ENCODE measurements at places on chromosomes 7 and 10.

- H3K36me3 ChIP-seq = no peaks in the 10 kb centered on the region
- H3K4me3 ChIP-seq = no peak overlapping the region
- H3K4me1 ChIP-seq = no peaks in the 10 kb centered on the region
- no peak for DNase-seq
Measured at GRCh38 chr10:85098835-85099521, 770.6 kb downstream of the CCSER2 start.

DNA sequence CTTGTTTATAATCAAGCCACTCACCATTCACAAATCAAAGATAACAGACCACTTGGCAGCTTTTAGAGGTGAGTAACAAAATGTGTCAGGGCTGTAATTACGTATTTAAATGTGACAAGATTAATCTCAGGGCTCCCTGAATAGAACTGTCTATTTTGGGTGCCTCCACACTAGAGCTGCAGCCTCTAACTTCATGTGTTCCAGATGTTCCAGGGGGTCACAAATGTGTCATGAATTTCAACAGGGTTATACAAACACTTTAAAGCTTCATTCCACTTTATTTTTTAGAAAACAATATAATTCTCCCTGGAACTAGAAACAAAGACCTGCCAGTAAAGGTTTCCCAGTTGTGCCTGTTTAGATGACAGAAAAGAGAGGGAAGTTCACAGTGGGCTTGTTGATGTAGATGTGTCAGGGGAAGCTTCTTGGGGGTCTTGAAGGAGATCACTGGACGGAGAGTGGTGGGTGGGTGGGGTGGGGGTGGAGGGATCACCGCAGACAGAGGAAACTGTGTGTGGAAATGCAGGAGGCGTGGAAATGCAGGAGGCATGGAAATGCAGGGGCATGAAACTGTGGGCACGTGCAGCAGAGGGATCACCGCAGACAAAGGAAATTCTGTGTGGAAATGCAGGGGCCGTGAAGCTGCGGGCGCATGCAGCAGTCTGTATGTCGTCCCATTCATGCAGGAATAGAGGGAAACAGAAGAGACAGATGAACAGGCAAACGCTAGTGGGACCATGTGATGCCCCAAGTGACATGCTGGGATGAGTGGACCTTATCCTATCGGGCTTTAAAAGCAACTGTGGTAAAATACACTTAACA, 42.0 kb upstream of the TRIL start:
- H3K27ac ChIP-seq = no peak overlapping the region
- no peak for DNase-seq
- H3K36me3 ChIP-seq = no peaks in the 10 kb centered on the region
- no peaks in the 10 kb centered on the region for H3K27me3 ChIP-seq
- no peak overlapping the region for H3K4me3 ChIP-seq

DNA sequence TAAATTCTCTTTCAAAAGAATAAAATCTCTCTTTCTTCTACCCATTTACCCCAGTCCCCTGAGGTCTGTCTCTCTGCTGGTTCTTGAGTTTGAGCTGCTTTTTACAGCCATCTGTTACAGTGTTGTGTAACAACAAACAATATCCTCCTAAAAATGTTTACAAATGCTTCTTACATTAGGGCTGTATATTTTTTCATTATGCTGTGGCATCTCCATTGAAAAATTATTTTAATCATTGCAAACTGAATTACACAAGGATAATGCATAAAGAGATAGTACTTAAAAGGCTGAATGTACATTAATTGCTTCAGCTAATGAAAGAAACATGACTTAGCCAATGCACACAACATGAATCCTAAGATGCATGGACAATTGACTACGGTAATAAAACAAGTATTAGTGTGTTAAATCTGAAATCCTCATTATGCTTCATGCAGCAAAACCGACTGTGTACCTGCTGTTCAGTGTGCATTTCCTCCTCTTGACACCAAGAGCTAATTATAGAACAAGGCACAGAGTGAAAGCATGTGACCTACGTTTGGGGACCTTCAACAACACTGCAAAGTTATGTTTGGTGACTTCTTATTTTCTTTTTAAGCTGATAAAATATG, 181.7 kb upstream of the RHOBTB1 start:
- H3K36me3 ChIP-seq = no peaks in the 10 kb centered on the region
- peak; percentile 52 for DNase-seq
- H3K4me1 ChIP-seq = peaks cover 26% of the 10 kb centered on the region
- H3K4me3 ChIP-seq = no peak overlapping the region

DNA sequence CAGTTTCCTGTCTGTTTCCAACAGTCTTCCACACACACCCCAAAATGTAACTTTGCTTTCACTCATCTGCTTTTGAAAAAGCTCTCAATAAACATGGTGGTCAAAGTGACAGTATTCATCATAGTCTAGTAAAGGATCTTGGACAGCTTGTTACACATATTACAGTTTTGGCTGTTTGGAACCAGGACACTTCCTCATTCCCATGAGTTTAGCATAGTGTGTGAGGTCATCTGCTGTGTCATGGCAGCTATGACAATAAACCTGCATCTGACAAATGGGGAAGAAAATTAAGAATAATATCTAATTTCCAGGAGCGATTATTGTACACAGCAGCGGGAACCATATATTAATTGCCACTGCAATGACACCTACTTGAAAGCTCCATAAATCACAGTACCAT, 184.3 kb upstream of the SLC26A5 start:
- peaks cover 4% of the 10 kb centered on the region for H3K27me3 ChIP-seq
- H3K27ac ChIP-seq = no peak overlapping the region
- no peak overlapping the region for H3K4me3 ChIP-seq
- H3K36me3 ChIP-seq = no peaks in the 10 kb centered on the region
- DNase-seq = peak; percentile 27

DNA sequence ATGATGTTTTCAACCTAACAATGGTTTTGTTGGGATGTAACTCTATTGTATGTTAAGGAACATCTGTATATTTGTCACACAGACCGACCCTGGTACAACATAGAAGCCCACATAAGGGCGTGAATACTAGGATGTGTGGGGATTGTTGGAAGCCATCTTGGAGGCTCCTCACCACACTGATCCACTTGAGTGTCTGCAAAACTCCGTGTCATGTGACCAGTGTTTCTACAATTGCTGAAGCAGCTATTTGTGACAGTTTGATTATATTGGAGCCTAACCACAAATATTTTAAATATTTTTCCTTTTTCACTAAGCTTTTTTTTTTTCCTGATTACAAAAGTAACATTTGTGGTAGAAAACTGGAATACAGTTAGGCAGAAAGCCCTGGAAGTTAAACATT, 27.9 kb downstream of the RALA start:
- no peaks in the 10 kb centered on the region for H3K27me3 ChIP-seq
- no peaks in the 10 kb centered on the region for H3K4me1 ChIP-seq
- H3K27ac ChIP-seq = no peak overlapping the region
- no peak for DNase-seq
- no peak overlapping the region for H3K4me3 ChIP-seq

GRCh38 chr7:118777308-118777707, 552.8 kb downstream of the ANKRD7 start:
- no peaks in the 10 kb centered on the region for H3K36me3 ChIP-seq
- H3K4me3 ChIP-seq = no peak overlapping the region
- no peaks in the 10 kb centered on the region for H3K4me1 ChIP-seq
- H3K27ac ChIP-seq = no peak overlapping the region
- H3K27me3 ChIP-seq = no peaks in the 10 kb centered on the region

DNA sequence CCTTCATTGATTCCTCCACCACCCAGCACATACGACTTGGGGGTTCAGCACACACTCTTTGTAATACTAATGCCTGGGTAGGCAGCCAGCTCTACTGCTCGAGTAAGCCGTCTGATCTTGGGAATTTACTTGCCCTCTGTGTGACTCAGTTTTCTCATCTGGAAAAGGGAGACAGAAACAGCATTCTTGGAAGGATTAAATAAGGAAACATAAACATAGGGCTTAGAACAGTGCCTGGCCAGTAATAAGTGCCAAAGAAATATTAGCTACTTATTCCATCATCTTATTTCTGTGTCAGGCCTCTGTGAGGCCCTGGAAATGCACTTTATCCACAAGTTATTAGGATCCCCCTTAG, 130.1 kb downstream of the TNS3 start:
- H3K36me3 ChIP-seq = no peaks in the 10 kb centered on the region
- peaks cover 38% of the 10 kb centered on the region for H3K4me1 ChIP-seq
- H3K27ac ChIP-seq = no peak overlapping the region

- DNase-seq = no peak
- H3K27me3 ChIP-seq = no peaks in the 10 kb centered on the region
- H3K4me1 ChIP-seq = peaks cover 2% of the 10 kb centered on the region
- H3K27ac ChIP-seq = no peak overlapping the region
- no peaks in the 10 kb centered on the region for H3K36me3 ChIP-seq
Measured at GRCh38 chr7:151885202-151885580, 8.3 kb upstream of the PRKAG2 start.
